ENCODE measurements at places on chromosomes 3 and 15.

DNA sequence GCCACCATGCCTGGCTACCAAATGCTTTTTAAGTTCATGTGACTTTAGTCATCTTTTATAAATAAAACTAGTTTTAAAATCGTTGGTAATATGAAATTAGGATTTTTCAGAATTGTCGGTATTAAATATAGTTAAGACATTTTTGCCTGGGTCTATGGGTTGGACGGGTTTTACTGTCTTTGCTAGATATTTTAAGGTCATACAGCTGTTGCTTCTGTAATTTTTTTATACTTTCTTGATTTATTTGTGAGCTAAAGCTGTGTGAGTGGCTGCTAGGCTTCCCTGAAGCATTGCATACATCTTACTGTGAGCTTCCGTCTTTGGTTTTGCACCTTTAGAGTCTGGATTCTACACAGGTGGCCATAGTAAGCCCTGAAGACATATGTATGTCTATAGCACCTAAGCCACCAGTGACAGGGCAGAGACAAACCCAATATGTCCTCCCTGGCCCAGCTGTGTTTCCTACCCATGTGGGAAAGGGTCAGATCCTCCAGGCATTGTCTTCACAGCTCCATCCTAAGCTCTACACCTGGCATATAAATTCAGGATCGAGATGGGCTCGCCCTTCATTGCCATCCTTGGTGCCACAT, 16.6 kb upstream of the ZNF710 start:
- no peak for DNase-seq

DNA sequence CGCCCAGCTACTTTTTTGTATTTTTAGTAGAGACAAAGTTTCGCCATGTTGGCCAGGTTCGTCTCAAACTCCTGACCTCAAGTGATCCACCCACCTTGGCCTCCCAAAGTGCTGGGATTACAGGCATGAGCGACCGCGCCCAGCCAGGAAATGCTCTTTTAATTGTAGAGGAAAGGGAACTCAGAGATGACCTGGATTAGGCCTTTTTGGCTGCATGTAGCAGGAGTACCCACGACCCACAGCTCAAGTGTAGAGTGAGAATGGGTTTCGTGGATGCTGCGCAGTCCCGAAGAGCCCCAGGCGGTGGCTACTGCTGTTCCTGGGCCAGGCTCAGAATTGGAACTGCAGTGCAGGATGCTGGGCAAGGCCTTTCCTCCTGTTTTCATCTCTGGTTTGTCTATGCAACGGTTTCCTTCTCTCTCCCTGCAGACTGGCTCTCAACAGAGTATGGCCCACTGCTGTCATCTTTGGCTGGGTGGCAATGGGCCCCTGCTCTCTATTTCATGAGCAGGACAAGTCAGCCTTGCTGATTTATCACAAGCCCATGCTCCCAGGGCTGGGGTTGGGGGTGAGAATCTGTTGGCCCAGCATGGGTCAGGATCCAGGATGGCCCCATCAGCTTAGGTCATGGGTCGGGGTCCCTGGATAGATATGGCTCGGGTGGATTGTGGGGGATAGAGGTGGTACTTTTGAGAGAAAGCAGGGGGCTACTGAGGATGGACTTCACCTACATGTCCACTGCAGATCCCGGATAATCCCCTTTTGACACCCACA, 51.2 kb downstream of the GASK1A start:
- no peak for DNase-seq

- peak; percentile 40 for DNase-seq
Measured at GRCh38 chr3:28476194-28476593, 127.6 kb upstream of the AZI2 start.

- no peak for DNase-seq
Measured at GRCh38 chr3:155554777-155555451, 190.0 kb downstream of the PLCH1 start.

GRCh38 chr15:90104551-90104950, 2.3 kb upstream of the IDH2 start:
- no peak for DNase-seq

DNA sequence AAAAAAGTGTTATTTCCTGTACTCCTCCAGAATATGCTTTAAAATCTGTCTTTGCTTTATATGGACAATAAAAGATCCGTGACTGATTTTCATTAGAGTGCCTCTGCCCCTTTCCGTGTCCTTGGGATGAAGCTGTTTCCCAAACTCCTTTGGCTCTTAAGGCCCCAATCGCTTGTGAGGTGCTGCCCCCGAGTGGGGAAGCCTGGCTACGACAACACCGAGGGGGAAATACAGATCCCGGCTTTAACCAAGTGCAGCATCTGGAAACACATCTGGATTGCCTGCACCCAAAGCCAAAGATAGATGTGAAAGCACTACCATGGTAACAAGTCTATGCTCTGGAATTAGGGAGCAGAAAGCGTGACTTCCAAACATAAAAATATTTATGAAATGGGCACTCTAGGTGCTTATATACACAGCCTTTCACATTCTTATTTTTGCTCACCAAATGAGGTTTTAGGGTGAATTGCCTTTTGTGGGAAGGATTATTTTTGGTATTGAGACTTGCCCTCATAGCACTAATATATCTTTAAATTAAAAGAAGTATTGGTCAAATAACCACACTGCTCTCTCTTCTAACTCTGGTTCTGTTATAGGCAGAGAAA, 40.6 kb upstream of the ADCY5 start:
- DNase-seq = peak; percentile 84

DNA sequence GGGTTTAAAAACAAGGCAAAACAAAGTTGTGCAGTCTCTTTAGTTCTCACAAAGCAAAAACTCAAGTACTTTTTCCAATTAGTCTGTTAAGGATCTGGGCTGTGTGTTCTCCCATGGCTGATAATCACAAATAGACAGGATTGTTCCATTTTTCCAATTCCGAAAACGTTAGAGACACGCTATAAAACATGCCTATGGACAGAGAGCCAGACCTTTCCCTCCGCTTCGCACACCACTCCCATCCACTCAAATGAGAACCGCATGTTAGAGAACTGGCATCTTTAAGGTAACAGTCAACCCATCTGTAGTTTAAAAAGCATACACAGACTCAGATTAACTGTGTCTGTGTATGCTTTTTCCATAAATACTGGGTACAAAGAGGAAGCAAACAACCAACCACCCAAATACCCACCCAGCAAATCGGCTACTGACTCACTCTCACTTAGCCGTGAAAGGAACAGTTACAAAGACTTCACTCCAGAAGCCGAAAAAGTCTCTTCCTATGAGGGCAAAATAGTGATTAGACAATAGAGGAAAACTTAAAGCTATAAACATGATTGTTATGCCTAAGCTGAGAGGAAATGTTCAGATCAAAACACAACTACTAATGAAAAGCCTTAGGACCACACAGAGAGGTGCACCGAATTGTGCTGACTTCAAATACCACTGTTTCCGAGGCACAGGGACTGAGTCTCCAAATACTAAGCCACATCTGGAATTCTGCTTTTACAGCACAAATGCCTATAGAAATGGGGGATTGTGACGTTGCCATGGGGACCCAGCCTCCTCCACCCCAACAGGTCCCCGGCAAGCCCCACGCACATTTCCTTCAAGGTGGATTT, 36.1 kb downstream of the IL17RD start:
- DNase-seq = no peak

DNA sequence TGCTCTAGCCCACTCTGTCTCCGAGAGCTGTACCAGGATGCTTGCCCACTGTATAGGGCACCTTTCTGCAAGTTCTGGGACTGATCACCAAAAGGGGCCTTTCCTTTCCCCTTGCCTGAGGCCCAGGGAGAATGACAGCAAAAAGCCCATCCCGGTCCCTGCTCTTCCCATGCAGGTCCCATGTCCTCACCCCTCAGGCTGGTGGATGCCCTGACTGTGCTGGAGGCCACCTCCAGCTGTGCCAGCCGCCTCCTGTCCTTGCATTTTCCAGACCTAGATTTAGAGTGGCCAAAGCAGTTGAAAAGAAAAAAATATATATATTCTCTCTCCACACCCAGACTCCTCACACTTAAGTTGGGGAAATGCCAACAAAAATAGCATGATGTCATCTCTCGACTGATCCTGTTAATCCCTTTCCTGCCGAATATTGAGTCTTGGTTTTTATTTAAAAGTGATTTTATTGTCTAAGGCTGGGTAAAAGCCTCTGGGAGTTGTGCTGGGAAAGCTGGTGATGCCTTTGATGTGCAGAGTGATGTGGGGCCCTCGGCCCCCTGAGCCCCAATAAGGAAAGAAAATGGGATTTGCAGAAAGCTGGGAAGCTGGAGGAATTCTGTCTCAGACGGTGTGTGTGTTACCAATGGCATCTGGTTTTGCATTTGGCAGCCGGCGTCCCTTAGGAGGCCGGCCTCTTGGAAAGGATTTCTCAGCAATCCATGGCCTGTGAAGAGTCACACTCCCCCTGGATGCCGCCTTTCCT, 29.3 kb upstream of the TPM1 start:
- no peak for DNase-seq

- no peak for DNase-seq
Measured at GRCh38 chr3:270688-271087, 74.1 kb downstream of the CHL1 start.

DNA sequence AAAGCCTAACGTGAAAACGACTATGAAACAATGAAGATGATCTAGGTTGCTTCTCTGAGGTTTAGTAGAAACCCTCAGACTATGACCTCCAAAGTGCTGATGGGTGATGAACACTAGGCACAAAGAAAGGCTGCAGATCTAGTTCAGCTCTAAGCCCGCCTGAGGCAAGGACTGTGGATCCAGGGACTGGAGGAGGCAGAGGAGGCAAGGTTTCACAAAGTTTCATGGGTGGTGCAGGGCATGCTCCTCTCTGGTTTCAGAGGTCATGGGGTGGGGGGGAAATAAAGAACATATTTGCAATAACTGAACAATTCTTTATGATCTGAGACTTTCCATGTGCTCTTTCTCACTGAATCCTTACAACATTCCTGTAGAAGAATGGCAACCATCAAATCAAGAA, 679.2 kb downstream of the NTRK3 start:
- no peak for DNase-seq

- DNase-seq = no peak
Measured at GRCh38 chr3:151871639-151872468, 1.6 kb upstream of the SUCNR1 start.

- DNase-seq = no peak
Measured at GRCh38 chr15:25707656-25708365, 155.3 kb downstream of the ATP10A start.

- no peak for DNase-seq
Measured at GRCh38 chr3:12503126-12503957, 19.1 kb downstream of the TSEN2 start.

DNA sequence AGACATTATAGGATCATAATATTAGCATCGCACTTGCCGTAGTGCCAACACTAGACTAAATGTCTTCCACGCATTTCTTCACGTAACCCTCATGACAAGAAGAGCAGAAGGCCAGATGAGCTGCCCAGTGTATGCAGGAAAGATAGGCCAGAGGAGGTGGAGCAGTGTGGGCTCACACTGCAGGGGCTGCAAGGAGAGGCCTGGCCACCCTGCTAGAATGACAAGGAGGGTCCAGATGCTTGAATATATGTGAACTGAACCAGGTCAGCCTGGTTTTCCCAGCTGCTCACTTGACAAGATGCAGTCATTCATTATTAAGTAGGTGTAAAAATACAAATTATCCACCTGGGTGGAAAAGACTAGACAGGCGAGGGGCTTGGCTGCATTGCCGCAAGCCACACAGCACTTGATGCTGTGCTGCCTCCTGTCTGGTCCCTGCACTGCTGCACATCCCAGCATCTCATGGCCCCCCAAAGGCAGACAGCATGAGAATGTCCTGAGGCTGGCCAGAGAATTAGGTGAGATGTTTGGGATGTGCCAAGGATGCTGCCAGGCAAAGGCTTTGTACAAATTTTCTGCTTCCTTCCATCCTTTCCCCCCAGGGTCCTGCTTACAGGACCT, 115.2 kb downstream of the NTRK3 start:
- DNase-seq = no peak

DNA sequence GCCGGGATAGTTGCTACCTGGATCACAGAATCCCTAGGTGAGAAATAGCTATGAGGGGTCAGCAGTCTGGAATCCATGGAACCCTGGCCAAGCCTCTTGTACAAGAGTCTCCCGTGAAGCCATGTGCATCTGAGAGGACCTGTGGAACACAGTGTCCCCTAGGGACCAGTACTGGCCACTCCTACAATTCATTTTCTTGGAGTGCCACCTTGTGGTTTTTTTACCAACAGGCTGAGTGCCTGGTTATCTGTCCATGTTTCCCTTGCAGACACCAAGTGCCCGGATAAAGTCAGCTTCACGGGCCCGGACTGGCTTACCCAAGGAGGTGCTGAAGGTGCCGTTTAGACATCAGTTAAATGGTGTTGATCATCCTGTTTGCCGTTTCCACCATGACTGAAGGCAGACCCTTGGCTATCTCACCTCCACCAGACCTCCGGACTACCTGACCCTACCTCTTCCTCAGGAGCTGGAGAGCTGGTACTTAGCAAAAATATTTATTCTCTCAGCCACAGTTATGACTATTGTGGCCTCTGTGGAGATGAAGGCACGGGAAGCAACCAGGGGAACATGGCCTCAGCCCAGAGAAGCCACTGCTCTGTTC, 93.9 kb downstream of the RBPMS2 start:
- peak; percentile 78 for DNase-seq

GRCh38 chr3:173819368-173819767, 421.8 kb downstream of the NLGN1 start:
- DNase-seq = no peak

GRCh38 chr3:154280161-154280560, 44.1 kb downstream of the DHX36 start:
- DNase-seq = no peak

DNA sequence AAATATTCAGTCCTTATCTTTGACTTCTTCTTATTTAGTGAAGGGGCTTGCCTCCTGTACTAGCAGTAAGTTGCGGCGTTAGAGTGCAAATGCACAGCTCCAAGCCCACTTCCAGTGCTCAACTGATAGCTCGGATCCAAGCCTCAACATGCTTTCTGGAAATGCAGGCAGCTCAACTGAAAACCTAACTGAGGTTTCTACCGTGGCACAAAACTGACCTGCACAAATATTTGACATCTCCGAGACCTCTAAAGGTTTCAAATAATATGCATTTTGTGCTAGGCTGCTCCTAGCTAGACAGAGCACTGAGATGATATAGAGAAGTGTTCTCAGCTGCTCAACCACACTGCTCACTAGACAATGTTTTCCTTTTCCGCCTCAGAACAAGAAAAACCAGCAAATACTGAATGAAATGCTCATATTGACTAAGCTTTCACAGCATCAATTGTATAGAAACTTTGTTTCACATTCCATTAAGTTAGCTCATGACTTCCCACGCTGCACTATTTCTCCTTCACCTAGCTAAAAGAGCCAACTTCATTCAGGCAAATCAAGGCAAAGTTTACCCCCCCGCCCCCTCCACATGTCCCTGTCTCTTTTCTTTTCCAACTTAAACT, 822 bp downstream of the ZNF385D start:
- no peak for DNase-seq

Data from D341Med (cell line).